Tibial nerve (tissue), 4 donors: ENCODE measurements at places on chromosomes 4 and X.

DNA sequence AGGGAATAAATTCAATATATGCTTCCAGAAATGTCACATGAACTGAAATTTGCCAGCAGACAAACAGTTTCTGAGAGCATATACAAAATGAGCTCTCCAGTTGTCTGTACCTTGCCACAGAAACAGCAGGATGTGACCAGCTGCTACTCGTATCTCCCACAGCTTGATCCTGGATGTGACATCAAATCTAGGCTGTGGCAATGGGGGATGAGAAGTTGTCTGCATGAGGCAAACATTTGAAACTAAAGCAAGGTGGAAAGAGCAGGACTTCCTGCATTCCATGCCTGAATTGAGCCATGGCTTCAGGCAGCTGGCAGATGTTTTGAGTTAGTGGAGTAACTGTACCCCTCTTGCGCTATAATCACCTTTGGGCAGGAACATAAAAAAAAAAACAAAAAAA, 1724.0 kb downstream of the RPA4 start:
- DNase-seq, result no peak

- no peak for DNase-seq
Observed at GRCh38 chrX:44305921-44306320, 37.6 kb downstream of the EFHC2 start.

DNA sequence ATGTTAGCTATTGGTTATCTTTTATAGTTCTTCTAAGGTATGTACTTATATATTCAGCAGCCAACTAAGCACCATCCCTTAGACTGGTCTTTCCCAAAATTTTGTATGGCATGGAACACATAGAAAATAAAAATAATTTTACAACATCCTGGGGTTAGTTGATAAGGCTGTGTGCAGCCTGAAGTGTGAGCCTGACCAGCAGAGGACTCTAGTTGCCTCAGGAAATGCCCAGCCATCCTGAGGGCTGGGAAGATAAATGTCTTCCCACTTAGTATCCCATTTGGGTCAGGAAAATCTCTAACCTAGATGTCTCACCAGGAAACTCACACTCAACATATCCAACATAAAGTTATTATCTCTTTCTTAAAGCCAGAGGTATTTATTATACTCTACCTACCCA, 251.4 kb upstream of the POF1B start:
- DNase-seq, result no peak

- DNase-seq, result no peak
Observed at GRCh38 chrX:46754586-46755061, 4.3 kb downstream of the SLC9A7 start.

- DNase-seq, result no peak
Observed at GRCh38 chrX:109638158-109638557, 13.2 kb upstream of the KCNE5 start.

DNA sequence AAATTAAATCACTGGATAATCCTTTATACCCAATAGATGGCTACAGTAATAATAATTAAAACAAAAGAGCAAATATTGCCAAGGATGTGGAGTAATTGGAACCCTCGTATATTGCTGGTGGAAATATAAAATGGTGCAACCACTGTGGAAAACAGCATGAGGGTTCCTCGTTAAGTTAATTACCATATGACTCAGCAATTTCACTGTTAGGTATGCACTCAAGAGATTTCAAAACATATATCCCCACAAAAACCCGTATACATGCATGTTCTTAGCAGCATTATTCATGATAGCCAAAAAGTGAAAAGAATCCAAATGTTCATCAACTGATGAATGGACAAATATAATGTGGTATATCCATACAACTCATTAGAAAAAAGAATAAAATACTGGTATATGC, 103.3 kb downstream of the TEX13C start:
- DNase-seq, result no peak
